Effector CD8-positive, alpha-beta T cell (primary cell): ENCODE measurements at places on chromosomes 3 and 15.

- no peak for DNase-seq
Observed at GRCh38 chr3:185270262-185270955, 16.6 kb upstream of the EHHADH start.

DNA sequence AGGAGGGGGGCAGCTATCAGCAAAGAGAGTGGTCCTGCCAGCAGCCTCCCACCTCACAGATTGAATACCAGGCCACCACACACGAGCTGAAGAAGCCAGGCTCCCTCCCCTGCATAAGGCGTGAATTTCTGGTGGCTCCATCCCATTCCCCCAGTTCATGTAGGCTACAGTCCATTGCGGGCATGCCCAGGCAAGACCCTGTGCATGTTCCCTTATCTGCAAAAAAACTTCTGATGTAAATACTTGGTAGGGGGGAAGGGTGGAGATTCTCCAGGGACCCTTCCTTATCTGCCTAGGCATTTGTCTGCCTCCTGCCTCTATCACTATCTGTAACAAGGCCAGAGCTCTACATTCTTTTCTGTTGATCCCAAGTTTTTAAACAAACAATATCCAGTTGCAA is 27.6 kb upstream of the UBP1 start:
- no peak for DNase-seq

GRCh38 chr15:48888836-48889235 is 10.9 kb downstream of the EID1 start:
- no peak for DNase-seq

GRCh38 chr3:11019116-11019819 is 26.7 kb downstream of the SLC6A1 start:
- DNase-seq, result no peak

DNA sequence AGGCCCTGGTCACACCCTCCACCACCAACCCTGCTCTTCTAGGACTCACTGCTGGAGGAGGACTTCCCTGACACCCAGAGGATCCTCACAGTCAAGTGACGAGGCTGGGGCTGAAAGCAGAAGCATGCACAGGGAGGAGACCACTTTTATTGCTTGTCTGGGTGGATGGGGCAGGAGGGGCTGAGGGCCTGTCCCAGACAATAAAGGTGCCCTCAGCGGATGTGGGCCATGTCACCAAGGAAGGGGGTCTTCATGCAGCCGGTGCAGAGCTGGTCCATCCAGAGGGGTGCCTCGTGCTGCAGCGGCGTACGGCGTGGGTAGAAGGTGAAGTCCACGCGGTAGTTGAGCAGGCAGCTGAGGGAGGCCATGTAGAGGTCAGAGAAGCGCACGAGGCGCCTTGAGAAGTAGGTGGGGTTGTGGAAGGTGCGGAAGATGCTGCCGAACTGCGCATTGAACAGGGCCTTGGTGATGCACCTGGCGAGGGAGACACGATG is 9.4 kb downstream of the NT5DC2 start:
- DNase-seq, result no peak

DNA sequence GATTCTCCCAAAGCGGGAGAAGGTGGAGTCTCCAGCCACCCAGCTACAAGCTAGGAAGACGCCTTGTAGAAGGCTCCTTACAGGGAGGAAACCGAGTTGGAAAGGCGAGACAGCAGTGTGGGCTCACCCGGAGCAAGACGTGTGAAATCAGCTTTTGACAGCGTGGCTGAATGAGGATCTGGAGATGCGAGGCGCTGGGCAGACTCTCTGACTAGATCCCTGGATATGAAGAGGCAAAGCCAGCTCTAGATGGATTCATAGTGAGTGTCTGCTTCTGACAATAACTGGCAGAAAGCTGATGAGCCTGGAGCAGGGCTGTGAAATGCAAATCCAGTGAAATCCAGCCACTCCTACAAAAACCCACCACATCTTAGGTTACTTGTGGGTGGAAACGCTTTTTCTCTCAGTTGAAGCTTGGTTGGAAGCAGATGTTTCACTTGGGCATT is 41.0 kb downstream of the GOLGA6A start:
- no peak for DNase-seq

DNA sequence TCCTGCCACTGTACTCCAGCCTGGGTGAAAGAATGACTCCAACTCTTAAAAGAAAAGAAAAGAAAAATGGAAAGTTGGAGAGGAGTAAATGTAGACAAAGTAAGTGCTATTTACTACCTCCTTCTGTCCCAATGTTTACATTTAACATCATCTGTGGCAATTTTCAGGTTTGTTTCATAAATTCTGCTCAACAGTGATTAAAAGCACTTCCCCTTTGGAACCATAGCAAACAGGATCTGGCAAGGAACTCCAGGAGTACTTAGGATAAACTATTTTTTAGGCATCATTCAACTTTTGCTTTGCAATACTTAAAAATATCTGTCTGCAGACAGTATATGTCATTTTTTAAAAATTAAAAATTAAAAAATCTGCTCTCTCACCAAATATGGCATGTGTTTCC is 5.5 kb upstream of the CX3CR1 start:
- no peak for DNase-seq

DNA sequence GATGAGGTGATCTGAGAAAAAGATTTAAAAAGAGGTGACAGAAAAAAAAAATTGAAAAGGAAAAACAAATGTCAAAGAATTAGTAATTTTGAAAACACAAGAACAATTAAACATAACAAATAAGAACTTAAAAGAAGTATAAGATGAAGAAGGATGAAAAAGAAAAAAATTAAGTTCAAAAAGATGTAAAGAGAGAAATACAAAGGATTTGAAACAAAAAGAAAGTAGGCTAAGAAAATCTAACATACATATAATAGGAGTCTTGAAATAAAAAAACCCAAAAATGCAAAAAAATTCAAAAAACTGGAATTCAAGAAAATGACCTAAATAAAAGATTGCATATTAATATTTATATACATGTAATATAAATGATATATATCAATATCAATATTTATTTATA is 949.2 kb downstream of the MCTP2 start:
- DNase-seq, result no peak

GRCh38 chr3:100868096-100868495 is 125.1 kb downstream of the ABI3BP start:
- no peak for DNase-seq

DNA sequence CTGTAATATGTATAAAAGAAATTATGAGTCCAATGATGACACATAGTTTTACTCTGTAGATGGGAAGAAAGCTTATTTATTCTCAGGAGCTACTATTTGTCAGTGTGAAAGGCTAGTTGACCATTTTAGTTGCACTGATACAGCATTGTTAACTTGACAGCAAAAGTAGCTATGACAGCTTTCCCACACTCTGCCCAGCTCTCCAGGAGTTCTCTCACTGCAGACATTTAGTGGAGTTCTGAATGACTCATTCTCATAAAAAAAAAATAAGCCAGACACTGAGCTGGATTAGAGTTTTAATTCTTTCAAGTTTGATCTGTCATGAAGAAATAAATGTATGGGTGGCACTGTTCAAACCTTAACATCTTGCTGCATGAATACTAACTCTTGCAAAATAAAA is 77.2 kb upstream of the CFAP20DC start:
- no peak for DNase-seq

DNA sequence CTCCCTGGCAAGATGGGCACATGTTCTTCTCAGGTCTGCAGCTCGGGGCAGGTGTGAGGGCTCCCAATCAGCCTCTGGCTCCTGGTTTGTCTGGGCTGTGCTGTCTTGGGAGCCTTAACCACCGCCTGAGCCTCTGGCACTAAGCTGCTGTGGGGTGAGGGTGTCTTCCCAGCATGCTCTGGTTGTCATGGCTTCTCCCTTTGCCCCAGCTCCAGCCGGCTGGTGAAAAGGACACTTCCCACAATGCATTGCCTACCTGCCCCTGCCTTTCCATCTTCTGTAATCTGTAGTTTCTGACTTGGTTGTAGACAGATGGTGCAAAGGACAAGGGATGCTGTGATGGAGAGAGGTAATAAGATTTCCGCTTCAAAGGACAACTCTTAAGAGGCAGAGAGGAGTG is 295.3 kb downstream of the TLE3 start:
- DNase-seq, result no peak

GRCh38 chr3:164470471-164470870 is 607.8 kb downstream of the SI start:
- no peak for DNase-seq

DNA sequence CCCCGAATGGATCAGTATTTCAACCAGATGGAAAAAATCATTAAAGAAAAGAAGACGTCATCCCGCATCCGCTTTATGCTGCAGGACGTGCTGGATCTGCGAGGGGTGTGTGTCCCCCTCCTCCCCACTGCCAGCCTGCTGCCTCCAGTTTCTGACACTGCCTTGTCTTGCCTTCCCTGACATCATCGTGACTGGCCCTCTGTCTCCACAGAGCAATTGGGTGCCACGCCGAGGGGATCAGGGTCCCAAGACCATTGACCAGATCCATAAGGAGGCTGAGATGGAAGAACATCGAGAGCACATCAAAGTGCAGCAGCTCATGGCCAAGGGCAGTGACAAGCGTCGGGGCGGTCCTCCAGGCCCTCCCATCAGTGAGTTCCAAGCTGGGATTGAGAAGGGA is 10.9 kb downstream of the EIF4G1 start:
- no peak for DNase-seq

- DNase-seq, result no peak
Observed at GRCh38 chr3:67462187-67462586, 192.2 kb downstream of the SUCLG2 start.

- DNase-seq, result no peak
Observed at GRCh38 chr15:82532991-82533481, 7.2 kb downstream of the RPS17 start.

DNA sequence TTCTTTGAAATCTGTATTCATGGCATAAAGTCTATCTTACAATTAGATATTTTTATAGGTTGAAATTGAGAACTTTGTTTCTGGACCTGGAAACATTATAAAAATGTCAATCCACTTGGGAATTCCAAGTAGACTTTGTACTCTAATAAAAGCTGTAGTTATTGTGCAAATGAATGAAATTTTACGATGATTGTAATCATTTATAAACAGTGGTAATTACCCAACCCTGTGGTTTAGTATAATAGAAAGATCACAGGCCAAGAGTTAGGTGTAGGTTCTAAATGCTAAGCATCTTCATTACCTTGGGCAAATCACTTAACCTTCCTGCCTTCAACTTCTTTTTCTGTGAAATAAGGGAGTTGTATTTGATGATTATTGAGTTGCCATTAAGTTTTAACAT is 13.2 kb upstream of the SLC7A14 start:
- DNase-seq, result no peak

DNA sequence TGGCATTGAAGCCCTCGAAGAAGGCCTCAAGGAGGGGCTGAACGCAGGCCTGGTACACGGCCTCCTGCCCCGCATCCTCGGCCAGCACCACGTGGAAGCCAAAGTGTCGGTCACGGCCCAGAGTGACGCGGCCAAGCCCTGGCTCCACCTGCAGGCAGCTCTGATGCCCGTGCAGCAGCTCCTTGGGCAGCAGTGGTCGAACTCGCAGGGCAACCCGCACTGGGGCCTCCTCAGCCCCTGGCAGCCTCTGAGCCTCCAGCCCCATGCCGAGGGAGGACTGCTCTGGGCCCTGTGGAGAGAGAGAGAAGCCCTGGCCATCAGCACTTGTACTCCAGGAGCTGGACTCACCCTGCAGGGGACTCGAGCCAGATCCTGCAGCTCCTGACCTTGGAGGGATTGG is 2.6 kb downstream of the KIF7 start:
- DNase-seq, result no peak

DNA sequence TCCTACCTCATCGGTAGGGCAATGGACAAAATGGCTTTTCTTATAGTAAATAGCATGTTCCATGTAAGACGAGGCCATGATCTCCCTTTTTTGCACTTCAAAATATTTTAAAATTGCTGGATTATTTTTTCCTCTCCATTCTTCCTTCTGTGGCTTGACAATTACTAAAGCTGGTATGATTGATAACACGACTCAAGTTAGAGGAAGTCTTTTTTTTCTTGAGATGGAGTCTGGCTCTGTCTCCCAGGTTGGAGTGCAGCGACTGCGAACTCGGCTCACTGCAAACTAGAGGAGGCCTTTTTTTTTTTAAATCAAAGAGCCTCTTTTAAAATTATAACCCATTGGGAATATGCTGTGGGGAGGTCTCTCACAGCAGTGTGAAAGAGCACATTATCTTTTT is 124.5 kb upstream of the TBL1XR1 start:
- DNase-seq, result no peak

- no peak for DNase-seq
Observed at GRCh38 chr3:188578576-188579363, 424.8 kb downstream of the LPP start.

DNA sequence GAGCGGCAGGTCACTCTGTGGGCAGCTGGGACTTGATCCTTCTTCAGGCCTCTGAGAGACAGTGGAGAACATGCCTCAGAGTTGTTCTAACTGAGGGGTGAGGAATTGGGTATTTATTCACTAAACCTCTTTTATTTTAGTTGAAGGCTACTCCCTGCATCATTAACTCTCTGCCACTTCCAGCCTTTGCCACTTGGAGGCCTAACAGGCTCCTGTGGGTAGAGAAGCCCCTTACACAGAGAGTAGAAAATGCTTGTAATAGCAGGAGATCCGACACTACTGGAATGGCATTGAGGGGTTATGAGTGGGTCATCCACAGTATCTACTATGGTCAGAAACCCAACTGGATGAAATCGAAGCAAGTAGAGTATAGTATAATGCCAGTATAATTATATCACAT is 81.7 kb downstream of the RYR3 start:
- DNase-seq, result no peak

DNA sequence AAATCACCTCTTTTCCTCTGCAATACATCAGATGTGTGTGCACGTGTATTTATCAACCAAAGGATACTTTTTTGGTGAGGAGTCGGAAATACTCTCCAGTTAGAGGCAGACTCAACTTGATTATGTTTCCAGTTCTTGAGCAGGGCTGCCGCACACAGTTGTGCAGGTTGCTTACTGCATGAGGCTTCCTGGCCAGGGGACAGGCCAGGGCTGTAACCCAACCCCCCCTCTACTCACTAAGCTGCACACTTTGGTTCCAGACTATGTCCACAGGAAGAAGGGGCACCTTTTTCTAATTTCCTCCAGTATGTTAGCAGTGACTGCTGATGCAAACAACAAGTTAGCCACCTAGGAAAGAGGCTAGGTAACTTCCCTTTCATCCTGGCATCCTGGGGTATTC is 476.9 kb upstream of the TBL1XR1 start:
- DNase-seq, result no peak

DNA sequence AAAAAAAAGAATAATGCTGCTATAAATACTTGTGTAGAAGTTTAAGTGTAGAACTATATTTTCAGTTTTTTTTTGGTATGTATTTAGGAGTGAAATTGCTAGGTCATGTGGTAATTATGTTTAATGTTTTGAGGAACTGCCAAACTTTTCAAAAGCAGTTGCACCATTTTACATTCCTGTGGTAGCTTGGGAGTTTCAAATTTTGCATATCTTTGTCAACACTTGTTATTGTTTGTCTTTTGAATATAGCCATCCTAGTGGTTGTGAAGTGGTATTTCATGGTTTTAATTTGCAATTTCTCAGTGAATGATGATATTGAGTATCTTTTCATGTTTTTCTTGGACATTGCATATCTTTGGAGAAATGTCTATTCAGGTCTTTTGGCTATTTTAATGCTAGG is 30.4 kb downstream of the SKIL start:
- DNase-seq, result no peak

- DNase-seq, result no peak
Observed at GRCh38 chr3:192929755-192930547, 12.3 kb upstream of the MB21D2 start.
